ENCODE measurements at places on chromosomes 3 and 15.

GRCh38 chr15:71883447-71883846 is 73.1 kb downstream of the NR2E3 start:
- no peak for DNase-seq

DNA sequence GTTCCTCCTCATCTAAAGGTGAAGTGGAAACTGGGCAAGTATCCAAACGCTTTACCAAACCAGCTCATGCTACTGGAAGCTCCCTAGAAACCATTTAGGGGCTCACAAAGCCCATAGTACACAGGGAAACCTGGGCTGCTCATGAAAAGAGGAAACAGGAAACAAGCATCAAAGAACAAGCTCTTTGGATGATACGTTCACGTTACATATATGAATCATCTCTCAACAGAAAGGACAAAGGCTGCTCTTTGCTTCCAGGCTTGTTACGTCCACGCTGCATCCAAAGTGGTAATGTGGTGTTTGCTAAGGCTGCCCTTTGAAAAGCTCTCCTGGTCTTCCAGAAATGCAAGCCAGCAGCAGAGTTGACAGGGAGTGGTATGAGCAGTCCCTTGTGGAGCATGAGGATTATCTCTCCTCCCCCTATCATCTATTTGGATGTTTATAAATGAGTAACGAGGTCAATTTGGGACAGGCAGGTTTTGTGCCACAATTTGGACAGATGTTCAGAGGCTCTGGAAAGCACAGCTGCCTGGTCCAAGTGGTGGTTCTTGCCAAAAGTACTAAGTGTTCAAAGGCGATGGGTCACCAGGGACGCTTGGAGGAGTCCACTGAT is 98.0 kb upstream of the RORA start:
- DNase-seq, result no peak

DNA sequence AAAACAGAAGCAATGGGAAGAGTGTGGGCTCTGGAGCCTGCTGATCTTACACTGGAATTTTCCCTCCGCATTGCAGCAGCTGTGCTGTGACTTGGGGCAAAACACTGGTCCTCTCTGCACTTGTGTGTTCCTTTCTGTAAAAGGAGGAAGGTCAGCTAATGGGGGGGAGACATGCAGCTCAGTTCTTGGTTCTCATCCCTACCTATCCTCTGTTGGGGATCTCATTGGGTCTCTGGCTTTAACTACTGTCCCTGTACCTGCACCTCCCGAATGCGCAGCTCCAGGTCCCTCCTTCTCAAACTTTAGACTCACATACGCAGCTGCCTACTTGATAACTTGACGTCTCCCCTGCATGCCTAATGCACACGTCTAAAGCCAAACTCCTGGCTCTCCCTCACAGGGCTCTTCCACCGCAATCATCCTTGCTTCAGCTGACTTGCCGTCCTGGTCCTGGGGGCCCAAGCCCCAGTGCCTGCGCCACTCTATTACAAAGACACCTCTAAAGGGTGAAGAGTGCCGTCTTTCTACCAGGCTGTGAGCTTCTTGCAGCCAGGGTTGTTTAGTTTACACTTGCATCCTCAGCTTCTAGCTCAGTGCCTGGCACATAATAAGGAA is 5.9 kb upstream of the TMEM44 start:
- no peak for DNase-seq

DNA sequence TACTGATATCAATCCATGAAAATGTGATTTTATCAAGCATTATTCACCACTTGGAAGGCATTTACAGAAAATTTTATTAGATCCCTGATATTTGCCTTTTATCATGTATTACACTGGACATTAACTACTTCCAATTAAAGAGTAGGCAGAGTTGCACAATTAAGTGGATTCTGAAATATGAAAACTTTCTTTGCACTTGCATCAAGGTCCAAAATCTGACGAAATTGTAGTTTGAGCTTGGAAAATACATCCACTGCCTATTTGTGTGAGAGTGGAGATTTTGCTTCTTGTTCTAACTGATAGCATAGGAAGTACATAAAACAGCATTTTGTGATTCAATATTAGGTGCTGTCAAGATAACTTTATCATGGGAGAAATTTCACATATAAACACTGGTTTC is 49.6 kb upstream of the SLC12A8 start:
- no peak for DNase-seq

DNA sequence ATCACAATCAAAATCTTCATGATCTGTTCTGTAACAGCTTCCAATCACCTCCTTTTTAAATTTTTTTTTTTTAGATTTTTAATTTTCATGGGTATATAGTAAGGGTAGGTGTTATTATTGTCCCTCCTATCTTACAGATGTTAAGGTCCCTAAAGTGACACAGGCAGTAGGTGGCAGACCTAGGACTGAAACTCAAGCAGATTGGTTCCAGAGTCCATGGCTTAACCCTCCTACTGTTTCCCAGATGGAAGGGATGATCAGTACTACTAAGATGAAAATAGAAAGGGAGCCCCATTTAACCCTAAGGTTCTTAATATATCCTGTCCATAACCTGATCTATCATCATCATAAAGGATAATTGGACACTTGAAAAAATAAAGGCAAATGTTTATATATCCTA is 57.1 kb downstream of the CHAC1 start:
- no peak for DNase-seq

- no peak for DNase-seq
Observed at GRCh38 chr3:107227091-107227490, 150.1 kb upstream of the CCDC54 start.

DNA sequence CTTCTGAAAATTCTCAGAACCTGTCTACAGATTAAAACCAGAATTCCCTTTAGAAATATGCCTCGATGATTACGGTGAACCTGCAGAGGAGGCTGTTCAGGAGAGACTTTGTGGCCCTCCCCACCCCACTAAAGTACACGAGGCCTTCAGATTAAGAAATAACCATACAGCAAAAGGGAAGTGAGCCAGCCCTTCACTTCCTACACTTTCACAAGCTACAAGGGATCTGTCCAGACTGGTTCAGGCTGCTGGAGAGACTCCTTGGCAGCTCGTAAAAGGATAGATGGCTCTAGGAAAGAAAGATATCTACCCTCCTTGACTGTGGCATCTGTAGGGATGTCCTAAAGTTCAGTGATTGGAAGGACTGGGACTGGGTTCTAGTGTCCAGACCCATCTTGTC is 102.6 kb downstream of the ALDH1A2 start:
- peak; percentile 31 for DNase-seq

DNA sequence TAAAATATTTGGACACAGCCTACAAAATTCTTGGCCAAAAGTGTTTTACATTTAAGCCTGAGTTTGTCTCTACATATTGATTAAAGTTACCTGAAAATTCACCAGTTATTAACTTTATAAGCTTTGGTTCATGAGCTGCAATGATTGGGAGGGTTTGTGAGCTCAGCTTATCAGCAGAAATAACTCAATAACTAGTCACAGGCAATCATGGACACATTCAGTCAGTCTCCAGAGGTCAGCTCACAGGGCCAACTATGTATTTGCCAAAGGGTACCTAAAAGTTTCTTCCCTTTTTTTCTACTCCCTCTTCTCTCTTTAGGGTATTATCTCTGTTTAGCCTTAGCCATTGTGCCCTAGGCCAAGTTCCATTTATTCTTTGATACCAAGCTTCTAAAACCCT is 145.9 kb downstream of the ZPLD1 start:
- no peak for DNase-seq

DNA sequence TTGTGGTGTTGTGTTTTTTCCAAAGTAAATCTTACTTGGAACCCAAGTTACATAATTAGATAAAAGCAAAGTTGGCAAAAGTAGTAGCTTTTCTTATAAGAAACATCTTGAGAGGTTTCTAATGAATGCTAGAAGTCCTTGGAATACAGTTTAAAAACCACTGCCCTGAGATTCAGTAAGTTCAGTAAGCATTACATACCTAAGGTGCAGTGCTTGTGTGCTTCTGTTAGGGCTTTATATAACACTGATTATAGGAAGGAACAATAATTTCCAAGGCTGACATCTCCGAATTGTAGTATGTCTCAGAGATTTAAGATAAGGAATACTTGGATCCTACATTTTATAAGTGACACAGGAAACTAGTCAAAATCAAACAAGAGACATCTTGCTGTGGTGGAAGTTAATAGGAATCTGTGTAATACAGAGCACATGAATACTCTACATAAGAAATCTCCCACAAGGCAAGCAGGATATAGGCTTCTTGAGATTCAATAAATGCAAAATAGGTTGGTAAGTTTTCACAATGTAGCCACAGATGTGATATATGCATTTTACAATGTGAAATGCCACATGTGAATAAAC is 268.2 kb downstream of the LSAMP start:
- DNase-seq, result no peak

DNA sequence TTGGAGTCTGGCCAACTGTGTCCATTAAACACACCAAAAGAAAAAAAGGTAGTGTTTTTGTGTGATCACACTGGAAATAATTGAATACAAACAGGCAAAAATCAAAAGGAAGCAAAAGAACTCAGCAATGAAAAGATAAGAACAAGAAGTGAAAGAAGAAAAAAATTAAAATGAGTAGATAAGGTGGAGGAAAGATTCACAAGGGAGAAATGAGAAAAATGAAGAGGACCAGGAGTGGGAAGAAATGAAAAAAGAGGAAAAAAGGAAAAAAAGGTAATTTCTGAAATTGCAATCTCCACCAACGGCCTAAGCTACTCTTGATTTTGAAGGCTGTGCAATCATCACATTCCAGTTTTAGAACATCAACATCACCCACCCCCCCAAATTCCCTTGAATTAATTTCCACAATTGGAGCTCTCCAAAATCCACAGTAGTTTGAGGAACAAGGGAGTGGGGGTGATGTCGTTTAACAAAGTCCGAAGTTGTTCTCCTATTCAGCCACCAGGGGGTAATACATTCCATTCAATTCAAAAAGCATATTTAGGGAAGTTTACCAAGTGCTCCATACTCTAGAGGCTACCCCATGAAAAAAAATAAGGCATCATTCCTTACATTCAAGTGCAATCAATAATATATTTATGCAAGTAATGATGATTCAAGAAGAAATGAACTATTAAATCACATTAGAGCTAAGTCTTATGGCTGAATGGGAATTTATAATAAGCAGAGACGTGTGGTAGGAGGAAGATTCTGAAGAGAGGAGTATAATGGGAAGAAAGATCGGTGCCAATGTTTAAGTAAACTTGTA is 37.4 kb downstream of the ZNF860 start:
- peak; percentile 65 for DNase-seq

DNA sequence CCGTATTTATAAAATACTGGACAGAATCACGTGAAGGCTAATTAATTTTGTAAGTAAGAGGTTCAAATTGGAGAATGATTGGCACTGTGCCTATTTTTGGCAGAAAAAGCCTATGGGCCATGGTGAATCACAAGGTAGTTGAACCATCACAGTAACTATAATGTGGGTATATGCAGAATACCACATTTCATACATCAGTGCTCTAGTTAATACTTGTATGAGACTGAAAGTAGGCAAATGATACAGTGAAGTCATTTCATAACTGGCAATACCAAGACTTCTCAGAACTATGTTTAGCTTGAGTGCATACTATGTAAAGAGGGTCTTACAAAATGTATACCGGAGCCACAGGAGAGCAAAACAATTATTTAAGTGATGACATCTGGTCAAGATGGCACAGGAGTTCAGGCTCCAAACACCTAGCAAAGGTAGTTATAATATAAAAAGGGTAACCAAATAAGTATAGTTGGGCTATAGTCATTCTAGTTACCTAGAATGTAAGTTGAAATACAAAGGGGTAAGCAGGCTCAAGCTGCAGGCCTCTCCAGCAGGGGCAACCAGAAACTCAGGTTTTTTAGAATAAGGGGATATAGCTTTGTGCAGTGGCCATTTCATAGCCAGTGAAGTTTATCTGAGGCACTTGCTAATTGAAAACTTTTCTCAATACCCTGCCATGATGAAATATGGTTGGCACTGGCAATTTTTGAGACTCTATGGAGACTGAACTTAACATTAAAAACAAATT is 19.1 kb downstream of the GPR160 start:
- no peak for DNase-seq
